ENCODE measurements at places on chromosomes 13 and 19.

- DNase-seq: no peak
These were observed 285.6 kb downstream of the MTUS2 start for GRCh38 chr13:29105779-29106178.

DNA sequence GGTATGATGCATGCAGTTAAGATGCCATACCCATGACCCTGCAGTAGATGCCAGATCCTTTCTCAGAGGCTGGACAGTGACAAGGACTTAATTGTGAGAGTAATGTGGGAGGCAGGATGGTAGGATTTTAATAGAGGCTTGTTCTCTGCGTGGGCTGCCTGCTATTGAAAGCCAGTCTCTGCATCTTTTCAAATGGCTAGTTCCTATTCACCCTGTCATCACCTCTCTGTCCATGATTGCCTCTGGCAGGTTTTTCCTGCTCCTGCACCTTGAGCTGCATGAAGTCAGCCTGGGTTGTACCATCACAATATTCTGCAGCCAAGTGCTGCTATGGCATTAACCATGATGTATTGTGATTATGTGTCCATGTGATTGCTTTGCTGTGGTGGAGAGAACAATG, 440.5 kb downstream of the ITGBL1 start:
- DNase-seq: no peak

GRCh38 chr19:7851623-7852500, 21.8 kb downstream of the EVI5L start:
- DNase-seq: no peak

DNA sequence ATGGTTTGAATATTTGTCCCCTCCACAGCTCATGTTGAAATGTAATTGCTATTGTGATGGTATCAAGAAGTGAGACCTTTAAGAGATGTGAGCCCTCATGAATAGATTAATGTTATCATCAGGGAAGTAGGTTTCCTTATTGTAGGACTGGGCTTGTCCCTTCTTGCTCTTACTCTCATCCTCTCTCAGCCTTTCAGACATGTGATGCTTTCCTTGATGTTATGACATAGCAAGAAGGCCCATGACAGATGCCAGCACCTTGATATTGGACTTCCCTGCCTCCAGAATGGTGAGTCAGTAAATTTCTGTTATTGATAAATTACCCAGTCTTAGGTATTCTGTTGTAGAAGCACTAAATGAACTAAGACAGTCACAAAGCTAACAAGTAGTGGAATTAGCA, 5.7 kb upstream of the ZMYM2 start:
- DNase-seq: no peak

DNA sequence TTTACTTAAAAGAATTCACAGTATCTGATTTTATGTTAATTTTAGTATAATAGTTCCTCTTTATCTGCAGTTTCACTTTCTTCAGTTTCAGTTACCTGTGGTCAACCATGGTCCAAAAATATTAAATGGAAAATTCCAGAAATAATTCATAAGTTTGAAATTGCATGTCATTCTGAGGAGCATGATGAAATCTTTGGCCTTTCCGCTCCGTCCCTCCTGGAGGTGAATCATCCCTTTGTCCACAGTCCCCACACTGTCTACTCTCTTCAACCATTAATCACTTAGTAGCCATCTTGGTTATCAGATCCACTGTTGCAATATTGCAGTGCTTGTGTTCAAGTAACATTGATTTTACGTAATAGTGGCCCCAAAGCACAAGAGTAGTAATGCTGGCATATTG, 26.9 kb downstream of the SLITRK6 start:
- no peak for DNase-seq

GRCh38 chr19:32652894-32653598, 21.9 kb downstream of the ANKRD27 start:
- no peak for DNase-seq

DNA sequence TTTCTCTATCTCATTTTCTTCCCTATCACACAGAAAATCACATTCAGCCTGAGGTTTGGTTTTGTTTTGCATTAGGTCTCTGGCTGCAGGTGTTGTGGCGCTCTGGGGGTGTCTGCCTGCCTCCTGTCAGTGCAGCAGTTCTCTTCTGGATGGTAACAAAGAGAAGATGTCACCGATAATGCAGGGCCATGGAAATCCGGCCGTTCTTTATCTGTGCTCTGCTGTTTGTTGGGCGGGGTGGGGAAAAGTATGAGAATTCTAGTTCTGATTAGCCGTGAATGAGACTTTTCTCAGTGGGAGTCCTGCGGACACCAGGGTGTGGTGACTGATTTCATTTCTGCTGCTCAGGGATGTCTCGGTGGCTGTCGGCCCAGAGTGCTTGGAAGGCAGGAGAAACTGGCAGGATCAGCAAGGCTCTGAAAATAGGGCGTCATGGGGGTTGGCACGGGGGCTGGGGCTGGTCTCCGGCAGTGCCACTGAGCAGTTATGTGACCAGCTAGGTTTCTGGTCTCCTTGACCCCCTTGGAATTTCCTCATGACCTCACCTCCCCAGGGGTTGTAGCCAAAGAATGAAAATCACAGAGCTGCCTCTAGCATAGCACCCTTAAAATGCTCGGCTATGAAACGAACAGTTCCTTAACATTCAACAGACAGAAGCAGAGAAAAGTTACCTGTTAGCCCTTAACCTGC, 5.0 kb downstream of the RNF113B start:
- DNase-seq: no peak

GRCh38 chr13:24179486-24179850, 18.9 kb downstream of the SPATA13 start:
- no peak for DNase-seq

GRCh38 chr13:30851697-30852096, 54.4 kb upstream of the MEDAG start:
- no peak for DNase-seq

DNA sequence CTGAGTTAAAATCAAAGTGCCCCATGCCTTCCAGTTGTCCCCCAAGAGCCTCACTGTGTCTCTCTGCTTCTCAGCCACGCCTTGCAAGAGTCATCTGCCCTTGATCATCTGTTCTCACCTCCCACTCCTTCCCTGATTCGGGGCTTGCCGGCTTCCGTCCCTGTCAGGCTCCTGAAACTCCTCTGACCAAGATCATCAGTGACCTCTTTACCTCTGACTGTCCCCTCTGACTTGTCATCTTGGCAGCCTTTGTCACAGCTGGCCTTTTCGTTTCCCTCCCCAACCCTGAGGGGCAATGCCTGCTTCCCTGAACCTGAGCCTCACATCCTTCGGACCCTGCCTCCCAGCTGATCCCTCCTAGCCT, 66.3 kb downstream of the MAP4K1 start:
- DNase-seq: no peak

DNA sequence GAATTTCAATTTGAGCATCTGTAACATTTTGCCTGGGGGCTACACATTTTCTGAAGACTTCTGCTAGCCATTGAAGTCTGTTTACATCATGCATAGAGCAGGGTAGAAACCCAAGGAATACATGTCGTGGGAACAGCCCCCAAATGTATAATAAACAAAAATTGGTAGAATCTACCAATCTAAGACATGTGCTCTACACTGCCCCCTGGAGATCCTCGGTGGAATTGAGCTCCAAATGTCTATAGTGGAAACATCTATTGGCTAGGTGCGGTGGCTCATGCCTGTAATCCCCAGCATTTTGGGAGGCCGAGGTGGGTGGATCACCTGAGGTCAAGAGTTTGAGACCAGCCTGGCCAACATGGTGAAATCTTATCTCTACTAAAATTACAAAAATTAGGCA, 57.3 kb downstream of the MBD3L2B start:
- DNase-seq: no peak

- no peak for DNase-seq
These were observed 25.6 kb upstream of the CXCL17 start for GRCh38 chr19:42468273-42468796.

GRCh38 chr19:17026706-17027534, at the start of gene CPAMD8:
CPAMD8 (minus strand) TSS chr19:17026810; CDS start chr19:17026642, 168 bp downstream.
- DNase-seq: no peak

- DNase-seq: no peak
These were observed 16.3 kb downstream of the LATS2 start for GRCh38 chr13:21045100-21045499.

- no peak for DNase-seq
These were observed 48.4 kb downstream of the WASF3 start for GRCh38 chr13:26605845-26606244.

DNA sequence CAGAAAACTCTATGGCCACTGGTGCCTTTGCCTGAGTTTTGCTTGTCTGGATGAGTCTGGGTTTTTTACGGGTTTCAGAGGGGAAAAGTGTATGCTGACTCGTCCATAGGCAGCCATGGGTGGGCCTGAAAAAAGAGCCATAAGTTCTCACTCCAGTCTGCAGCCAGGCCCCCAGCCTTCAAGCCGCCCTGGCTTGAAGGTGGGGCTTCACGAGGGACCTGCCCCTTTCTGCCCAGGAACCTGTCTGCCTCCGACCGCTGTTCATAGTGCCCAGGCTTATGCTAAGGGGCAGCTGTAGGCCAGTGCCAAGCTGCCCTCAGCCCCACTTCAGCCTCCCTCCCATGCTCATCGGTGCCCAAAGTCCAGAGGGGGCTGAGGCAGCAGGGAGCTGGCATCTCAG, 385.2 kb downstream of the PCDH9 start:
- no peak for DNase-seq

DNA sequence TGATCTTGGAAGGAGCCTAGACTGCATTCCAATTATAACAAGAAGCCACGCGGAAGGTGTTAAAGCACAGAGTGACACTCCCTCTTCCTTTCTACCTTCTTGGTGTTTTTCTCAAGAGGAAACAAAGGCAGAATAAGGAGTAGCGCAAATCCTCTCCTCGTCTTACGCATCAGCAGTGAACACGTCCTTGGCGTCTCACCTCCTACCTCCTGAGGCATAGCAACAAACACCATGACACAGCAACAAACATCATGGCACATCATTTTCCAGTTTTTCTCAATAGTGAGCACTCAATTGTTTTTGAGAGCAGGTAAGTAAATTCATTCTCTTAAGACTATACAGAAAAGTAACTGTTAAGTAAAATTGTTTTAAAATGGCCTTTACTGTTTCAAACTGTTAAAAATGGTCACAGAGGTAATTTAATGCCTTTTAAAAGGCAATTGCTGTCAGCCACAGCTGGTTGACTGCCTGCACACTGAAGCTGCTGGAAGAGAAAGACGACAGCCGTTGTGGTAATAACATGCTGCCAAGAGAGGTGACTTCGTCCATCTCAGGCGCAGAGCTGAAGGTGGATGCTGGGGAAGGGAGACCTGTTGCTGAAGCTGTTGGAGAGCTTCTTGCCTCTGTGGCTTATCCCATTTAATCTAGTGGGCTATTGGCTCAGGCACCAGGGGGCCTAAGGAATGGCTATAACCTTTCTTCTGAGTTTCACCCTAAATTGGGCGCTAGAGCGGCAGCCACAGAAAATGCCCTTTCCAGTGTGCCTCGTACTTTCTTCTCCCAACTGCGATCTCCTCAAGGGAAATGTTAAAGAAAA, 703.7 kb downstream of the UQCRFS1 start:
- DNase-seq: no peak

GRCh38 chr13:94886191-94886590, 173.8 kb upstream of the SOX21 start:
- DNase-seq: no peak

DNA sequence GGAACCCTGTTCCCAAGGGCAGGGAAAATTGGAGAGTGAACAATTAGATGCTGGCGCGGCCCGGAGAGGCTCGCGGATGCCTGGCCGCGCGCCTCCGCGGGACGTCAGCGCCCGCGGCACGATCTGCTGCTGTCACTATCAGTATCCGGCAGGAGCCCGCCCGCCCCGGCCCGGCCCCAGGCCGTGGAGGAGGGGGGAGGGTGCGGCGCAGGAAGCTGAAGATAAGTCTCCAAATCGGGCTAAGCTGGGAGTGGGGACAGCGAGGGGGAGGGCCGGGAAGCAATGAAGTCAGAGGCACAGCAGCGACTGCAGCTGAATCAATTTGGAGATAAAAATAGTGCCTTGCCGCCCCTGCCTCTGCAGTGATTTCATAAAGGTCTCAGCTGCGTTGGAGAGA, 441.5 kb upstream of the KLF12 start:
- no peak for DNase-seq

- no peak for DNase-seq
These were observed 16.2 kb downstream of the AKAP8L start for GRCh38 chr19:15402411-15403150.

DNA sequence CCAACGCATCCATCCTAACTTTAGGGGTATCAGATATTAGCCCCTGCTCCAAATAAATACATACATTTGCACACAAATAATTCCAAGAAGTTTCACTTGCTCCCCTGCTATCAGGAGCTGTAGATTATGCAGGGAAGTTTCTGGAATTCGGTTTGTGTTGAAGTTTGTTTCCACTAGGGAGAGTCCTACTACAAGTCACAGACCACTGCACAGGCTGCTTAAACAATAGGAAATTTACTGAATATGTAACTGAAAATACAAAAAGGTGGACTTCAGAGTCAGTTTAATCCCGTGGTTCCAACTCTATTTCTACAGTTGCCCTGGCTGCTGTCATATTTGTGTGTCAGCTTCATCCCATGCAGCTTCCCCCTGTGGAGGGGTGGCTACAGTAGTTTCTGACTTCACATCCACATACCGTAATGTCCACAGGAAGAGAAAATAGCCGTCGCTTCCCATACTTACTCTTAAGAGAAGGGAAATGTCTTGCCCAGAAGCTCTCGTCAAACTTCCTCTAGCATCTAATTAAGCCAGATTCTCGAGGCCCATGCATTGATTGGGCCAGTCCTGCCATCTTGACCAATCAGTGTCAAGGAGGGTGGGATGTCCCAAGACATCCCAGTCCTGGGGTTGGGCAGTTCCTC, 286.6 kb downstream of the COG6 start:
- no peak for DNase-seq

- DNase-seq: no peak
These were observed 32.8 kb downstream of the NFIX start for GRCh38 chr19:13028027-13028426.

DNA sequence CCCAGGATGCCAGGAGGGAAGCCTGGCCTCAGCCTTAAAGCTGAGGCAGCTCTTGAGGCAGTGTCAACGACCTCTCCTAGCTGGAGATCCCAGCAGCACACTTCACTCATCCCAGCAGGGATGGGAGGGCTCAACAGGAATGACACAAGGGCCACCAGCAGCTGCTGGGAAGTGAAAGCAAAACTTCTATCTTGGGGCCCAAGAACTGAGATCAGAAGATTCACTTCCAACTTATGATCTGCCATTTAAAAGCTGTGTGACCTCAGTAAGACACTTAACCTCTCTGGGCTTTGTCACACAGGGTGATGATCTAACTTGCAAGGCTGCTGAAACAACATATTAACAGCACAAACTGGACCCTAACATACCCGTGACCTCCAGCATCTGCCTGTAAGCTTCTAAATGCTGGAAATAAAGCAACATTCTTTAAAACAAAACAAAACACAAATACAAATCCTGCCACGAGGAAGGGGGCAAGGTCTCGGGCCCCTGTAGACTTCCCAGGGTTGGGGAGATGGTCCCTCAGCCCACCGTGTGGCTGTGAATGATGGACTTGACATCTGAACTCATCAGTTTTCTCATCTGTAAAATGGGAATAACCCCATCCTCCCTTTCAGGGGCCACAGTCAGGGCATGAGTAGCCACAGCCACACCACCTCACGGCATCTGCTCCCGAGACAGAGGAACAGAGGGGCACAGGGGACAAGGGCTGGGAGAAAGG, 22.7 kb downstream of the ELL start:
- DNase-seq: no peak

- DNase-seq: no peak
These were observed 5.3 kb downstream of the RASIP1 start for GRCh38 chr19:48735031-48735615.

Measured in stimulated activated CD8-positive, alpha-beta memory T cell treated with anti-CD3 and anti-CD28 coated beads, Interleukin-15, amount 100 ng/mL, for 4 hours (primary cell).